HS-5 (cell line): ENCODE measurements at places on chromosomes 16 and 17.
A peak's percentile ranks its signal among the peaks of the same experiment; 100 is the strongest.

GRCh38 chr17:50627782-50628601 lies 6.7 kb upstream of the ABCC3 start:
- no peak for DNase-seq

DNA sequence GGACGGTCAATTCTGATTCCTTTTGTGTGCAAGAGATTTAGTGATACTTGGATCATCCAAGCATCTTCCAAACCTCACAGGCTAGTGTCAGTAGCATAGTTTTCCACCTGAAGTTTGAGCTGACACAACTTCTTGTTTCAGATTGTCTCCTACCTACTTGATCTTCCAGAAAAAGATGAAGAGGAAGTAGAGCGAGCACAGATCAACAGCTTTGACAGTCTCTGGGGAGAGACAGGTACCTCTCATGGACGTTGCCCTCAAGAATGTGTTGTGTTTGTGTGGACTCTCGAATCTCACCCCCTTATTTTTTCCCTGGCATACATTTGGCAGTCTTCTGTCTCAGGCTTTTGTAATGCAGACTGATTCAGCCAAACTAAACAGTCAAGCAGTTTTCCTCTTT lies 47.4 kb downstream of the CYB561 start:
- DNase-seq = no peak

- no peak for DNase-seq
Observed at GRCh38 chr17:77420804-77421629, 280.2 kb downstream of the SEC14L1 start.

DNA sequence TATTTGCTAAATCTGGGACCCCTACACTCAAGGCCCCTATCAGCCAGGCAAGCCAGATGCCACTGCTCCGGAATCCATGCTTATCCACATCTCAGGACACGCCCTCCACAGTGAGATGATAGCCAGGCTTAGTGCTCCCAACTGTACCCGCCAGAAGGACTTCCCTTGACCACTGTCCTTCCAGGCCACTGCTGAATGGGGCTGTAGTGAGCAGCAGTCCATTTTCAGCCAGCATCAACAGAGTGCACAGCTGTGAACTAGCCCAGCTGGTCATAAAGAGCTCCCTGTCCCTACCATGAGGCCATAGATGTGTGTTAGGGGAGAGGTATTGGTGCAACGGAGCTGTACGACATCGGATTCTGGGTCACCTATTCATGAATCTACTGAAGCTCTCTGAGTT lies 13.0 kb upstream of the MED9 start:
- no peak for DNase-seq

- DNase-seq = no peak
Observed at GRCh38 chr17:19305256-19305655, 57.3 kb downstream of the B9D1 start.

DNA sequence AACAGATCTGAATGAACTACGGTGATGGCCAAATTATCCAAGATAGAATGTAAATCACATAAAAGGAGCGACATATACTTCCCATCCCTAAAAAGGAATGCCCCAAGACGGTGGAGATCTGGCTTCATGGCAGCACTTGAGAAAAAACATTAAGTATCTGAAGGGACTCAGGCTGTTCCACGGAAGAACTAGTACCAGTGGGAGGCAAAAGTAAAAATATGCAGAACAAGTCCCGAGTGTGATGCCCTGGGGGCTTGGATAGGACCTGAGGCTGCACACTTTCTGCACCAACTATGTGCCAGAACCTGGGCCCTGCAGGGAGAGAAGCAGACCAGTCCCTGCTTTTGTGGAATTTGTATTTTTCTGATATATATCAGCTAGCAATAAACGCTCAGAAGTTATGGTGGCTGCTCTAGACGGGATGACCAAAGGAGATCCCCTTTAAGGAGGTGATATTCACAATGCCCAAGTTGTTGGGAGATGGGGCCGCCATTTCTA lies 539 bp upstream of the CKLF start:
- no peak for DNase-seq

GRCh38 chr17:78977997-78978973 lies 1.4 kb downstream of the LGALS3BP start:
- no peak for DNase-seq

- DNase-seq = no peak
Observed at GRCh38 chr17:73747221-73748002, 103.2 kb upstream of the SDK2 start.

DNA sequence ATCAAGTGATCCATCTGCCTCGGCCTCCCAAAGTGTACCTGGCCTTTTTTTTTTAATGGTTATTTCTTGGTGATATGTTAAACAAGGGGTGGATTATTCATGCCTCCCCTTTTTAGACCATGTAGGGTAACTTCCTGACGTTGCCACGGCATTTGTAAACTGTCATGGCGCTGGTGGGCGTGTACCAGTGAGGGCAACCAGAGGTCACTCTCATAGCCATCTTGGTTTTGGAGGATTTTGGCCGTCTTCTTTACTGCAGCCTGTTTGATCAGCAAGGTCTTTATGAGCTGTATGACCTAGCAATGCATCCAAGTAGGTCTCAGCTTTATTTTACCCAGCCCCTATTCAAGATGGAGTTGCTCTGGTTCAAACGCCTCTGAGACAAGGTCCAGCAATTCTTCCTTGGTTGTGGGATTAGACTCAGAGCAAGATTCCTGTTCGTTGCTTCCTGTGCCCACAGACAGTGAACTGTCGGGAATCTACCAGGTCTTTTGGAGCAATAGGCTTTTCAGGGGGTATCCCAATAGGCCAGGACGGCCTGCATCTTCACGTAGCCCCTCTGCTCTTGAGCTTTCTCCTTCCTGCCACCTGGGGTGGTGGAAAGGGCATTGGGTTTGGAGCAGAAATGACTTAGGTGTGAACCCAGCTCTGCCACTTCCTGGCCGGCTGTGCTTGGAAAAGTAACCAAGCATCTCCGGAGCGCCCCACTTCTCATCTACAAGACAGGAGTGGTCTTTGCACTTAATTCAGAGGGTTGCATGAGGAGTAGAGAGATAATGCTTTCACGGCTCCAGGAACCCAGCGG lies 52.9 kb upstream of the SEC14L1 start:
- no peak for DNase-seq

DNA sequence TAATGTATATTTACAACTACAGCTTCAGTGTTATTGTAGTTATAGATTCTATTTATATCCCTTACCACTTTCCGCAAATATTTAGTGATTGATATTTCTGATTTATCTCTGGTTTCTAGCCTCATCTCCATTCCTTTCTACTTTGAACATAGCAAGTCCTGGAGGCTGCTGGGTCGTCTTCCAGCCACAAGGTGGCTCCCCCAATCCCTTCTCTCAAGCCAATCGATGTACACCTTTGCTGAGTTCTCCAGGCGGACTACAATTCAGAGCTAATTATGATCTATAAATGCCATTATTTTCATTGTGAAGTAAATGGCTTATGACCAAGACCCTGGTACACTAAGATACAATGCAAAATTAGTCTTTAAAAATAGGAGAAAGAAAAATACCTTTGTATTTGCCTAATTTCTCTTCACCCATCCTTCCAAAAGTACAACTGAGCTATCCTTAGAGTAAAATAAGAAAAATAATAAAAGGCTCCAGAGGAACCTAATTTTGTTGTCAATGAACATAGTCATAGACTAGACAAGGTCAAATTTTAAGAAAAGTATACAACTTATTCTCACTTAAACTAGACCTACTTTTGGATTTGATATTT lies 122.1 kb downstream of the SKAP1 start:
- DNase-seq = peak; percentile 35
